ENCODE measurements at places on chromosomes 11 and 22.

GRCh38 chr11:61049859-61050258 is 52.4 kb upstream of the CD5 start:
- H3K27me3 ChIP-seq, result no peaks in the 10 kb centered on the region
- peak; percentile 6 for DNase-seq
- H3K36me3 ChIP-seq, result peaks cover 21% of the 10 kb centered on the region
- H3K4me3 ChIP-seq, result no peak overlapping the region

- H3K4me1 ChIP-seq, result peaks cover 11% of the 10 kb centered on the region
- H3K27me3 ChIP-seq, result no peaks in the 10 kb centered on the region
- peak overlapping the region; percentile 68 for H3K4me3 ChIP-seq
These were observed 24.5 kb downstream of the GAS2 start for GRCh38 chr11:22690871-22691270.

DNA sequence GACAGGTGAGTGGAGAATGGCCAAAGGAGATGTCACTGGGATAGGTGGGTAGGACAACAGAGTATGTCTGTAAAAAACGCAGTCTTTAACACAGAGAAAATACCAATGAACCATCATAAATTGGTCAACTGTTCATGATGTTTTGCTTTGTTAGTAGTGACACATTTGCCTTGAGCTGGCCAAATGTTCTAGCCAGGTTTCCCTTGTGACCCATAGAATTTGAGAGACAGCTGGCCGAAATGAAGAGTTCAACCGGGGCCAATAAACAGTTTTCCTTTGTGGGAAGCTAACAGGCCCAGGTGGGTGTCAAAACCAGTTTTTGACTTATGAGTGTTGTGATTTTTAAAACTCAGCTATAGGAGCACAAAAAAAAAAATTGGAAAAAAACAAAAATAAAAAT is 116.6 kb upstream of the BID start:
- peaks cover 16% of the 10 kb centered on the region for H3K36me3 ChIP-seq
- no peak for DNase-seq
- H3K4me3 ChIP-seq, result no peak overlapping the region
- no peak overlapping the region for H3K27ac ChIP-seq
- H3K27me3 ChIP-seq, result no peaks in the 10 kb centered on the region

DNA sequence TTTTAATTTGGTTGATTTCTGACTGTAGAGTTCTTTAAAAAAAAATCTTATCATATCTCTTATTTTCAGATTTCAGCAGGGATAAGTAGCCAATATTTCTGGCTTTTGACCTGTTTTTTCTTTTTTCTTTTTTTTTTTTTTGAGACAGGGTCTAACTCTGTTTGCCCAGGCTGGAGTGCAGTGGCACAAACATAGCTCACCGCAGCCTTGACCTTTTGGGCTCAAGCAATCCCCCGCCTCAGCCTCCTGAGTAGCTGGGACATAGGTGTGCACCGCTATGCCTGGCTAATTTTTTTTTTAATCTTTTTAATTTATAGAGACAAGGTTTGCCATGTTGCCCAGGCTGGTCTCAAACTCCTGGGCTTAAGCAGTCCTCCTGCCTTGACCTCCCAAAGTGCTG is 23.9 kb upstream of the ZBTB44 start:
- H3K27me3 ChIP-seq, result no peaks in the 10 kb centered on the region
- H3K4me3 ChIP-seq, result no peak overlapping the region
- no peak overlapping the region for H3K27ac ChIP-seq

- H3K4me3 ChIP-seq, result peak overlapping the region; percentile 84
- peak overlapping the region; percentile 85 for H3K27ac ChIP-seq
These were observed 15.2 kb downstream of the BCL9L start for GRCh38 chr11:118910309-118911112.

- H3K4me1 ChIP-seq, result no peaks in the 10 kb centered on the region
- H3K4me3 ChIP-seq, result no peak overlapping the region
- no peak overlapping the region for H3K27ac ChIP-seq
- peaks cover 10% of the 10 kb centered on the region for H3K27me3 ChIP-seq
- DNase-seq, result no peak
These were observed 71.3 kb downstream of the TSPAN18 start for GRCh38 chr11:44797886-44798606.

DNA sequence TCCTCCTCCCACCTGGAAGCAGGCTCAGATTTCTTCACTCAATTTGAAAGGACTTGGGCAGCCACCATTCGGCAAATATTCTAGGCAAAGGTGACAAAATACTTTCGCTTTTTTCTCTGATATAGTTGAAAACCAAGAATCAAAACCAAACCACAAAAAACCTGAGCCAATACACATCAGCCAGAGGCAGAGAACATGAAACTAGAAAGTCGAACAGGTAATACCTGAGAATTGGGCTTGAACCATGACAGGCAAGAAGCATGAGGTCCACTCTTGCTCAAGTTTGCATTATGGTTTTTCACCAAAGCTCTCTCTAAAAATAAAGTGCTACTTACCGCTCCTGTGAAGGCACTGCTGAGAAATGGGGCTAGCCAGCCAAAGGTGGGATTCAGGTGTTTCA is 26.2 kb upstream of the LDLRAD3 start:
- H3K27me3 ChIP-seq, result peaks cover 3% of the 10 kb centered on the region
- no peak overlapping the region for H3K27ac ChIP-seq
- no peak for DNase-seq

- peak overlapping the region; percentile 44 for H3K27ac ChIP-seq
- H3K4me1 ChIP-seq, result peaks cover 12% of the 10 kb centered on the region
- DNase-seq, result no peak
- H3K27me3 ChIP-seq, result no peaks in the 10 kb centered on the region
- H3K36me3 ChIP-seq, result peaks cover 32% of the 10 kb centered on the region
These were observed 72.5 kb upstream of the MYO18B start for GRCh38 chr22:25669253-25670069.

DNA sequence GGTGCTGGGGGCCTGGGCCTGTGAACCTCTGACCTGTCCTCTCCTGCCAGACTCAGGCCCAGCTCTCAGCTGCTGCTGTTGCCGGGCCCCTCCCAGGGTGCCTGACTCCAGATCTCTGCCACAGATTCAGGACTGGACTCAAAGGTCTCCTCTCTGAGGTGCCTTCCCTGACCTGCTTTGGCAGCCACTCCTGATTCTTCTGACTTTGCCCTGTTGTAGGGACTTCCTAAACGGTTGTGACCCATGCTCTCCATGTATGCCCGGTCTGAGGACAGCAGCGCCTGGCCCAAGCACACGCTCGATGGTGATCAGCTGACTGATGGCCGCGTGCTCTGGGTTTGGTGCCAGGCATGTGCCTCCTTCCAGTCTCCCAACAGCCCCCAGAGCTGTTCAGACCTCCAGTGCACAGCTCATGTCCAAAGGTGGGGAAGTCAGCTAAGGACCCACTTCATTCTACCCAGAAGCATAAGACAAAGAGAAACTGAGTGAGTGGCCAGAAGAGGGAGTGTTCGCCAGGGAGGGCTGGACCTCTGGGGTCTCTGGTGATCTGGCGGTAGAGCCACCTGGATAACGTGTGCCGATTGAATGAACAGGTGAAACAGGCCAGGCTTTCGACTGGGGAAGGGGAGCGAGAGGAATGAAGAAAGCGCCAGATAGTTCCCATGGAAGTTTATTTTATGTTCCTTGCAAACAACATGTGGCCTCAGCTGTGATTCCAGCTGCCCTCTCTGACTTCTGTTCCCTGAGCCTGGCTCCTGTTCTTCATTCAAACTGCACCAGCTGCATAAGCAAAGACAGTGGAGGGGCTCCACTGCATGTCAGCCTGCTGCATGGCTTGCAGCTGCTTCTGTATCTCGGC is 8.1 kb upstream of the TOP3B start:
- no peak for DNase-seq
- no peak overlapping the region for H3K4me3 ChIP-seq
- H3K27me3 ChIP-seq, result no peaks in the 10 kb centered on the region
- H3K4me1 ChIP-seq, result no peaks in the 10 kb centered on the region

DNA sequence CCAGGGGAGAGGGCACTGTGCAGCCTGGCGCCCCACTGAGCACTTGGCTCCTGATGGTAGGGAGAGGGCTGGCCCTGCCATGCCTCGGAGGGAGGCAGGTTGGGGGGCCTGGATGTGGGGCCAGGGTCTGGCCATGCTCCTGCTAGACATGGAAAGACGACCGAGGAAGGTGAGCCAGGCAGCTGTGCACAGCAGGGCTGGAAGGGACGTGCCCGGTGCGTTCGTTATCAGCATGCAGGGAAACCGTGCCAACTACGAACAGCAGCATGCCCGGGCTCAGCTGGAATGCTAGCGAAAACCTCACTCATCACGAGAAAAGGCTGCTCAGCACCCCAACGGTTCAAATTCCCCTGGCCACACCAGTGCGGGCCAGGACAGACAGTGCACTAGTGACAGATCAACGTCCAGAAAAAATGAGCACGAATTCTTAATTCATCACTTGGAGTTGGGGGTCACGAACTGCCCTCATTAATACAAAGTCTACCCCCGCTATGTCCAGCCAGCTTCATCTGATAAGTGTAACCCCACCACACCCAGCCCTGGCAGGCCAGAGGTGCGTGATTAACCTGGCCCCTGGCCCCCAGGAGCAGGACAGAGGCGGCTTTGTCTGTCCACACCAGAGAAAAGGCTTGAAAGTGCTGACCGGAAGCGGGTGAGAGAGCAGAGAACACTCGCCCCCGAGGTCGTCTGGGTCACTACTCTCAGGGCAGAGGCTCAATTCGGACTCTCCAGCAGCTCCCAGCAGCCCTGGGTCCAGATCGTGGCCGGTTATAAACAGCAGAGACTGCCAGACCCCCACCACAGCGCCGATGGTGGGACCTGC is 84.2 kb downstream of the CELSR1 start:
- H3K36me3 ChIP-seq, result no peaks in the 10 kb centered on the region
- DNase-seq, result no peak
- H3K27me3 ChIP-seq, result no peaks in the 10 kb centered on the region
- no peak overlapping the region for H3K4me3 ChIP-seq
- H3K27ac ChIP-seq, result no peak overlapping the region
- no peaks in the 10 kb centered on the region for H3K4me1 ChIP-seq
